ENCODE measurements at places on chromosomes 3 and 15. TPM values are rescaled to one million over a fixed set of nuclear protein-coding genes. Genes with fewer than 3 reads are reported as not detected.
A peak's percentile ranks its signal among the peaks of the same experiment; 100 is the strongest.

The SLC26A6 gene
- total RNA-seq = 30.6 TPM

DNA sequence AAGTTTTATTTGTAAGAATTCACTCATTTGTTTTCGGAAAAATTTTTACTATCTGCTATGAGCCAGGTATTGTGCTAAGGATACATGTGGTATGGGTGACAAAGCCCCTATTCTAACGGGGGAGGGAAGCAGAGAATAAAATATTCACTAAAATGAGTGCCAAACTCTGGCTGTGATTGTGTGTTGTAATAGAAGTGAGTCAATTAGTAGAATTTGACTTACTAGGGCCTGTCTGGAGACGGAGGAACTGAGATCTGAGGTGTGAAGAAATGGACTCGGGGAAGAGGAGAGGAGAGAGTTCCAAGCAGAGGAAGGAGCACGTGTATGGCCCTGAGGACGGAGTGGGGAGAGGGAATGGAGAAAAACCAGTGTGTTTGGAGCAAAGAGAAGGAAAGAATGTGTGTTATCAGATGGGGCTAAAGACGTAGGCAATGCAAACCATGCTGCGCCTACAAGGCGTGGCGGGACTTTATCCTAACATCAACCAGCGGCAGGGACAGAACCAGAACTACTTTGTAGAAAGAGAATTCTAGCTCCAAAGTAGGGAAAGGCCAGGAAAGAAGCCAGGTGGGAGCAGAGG lies 89.1 kb downstream of the OSBPL10 start:
- DNase-seq = no peak

DNA sequence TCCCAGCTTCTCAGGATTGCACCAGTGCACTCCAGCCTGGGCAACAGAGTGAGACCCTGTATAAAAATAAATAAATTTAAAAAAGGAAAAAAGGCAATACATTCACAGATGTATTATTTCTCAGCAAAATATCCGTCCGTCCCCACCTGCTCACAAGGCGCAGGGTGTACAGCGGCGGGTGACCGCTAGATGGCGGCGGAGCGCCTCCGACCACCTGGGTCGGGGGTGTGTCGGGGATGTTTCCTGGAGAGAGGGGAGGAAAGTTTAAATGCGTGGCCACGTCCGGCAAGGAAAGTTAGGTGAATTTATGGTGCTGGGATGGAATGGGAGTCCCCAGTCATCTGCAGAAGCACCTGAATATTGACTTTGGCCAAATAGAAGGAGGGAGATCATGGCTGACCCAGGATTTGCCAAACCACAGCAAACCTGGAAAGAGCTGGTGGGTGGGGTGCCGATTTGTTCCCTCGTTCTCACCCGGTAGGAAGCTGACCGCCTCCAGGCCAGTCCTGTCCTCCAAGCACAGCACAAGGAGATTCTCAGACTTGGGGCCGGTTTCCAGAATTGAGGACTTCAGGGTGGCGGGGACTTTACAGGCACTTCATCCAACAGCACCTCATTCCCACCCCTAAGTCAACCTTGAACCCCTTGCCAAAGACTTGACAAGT lies 88.3 kb downstream of the TMEM266 start:
- DNase-seq = peak; percentile 57

DNA sequence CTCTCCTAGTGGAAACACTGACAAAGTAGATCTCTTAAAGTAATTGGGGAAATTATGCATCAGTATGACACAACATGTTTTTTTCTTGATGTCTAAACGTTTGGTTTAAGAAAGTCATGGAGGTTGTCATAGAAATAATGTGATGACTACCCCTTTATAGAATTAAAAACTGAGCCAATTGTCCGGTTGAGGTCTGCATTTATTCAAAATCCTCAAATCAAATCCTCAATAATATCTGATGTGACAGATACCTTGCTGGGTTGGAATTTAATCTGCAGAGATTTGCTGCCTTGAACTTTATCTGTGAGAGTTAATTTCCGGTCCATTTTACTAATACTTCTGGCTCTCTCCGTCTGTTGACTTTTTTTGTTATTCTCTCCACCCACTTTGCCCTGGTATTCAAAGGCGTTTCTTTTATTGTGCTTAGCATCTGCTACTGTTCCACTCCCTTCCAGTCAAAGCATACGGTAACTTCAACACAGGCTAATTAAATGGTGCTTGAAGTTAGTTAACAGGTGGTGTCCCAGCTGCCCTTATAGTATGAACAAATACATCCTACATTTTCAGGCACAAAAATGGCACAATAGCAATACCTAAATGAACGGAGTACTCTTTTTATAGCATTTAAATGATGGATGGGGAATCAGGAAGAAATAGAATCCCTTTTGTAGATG lies 628.3 kb downstream of the ROBO1 start:
- no peak for DNase-seq

All from naive thymus-derived CD8-positive, alpha-beta T cell (primary cell).